ENCODE measurements at places on chromosomes 1 and 21.

DNA sequence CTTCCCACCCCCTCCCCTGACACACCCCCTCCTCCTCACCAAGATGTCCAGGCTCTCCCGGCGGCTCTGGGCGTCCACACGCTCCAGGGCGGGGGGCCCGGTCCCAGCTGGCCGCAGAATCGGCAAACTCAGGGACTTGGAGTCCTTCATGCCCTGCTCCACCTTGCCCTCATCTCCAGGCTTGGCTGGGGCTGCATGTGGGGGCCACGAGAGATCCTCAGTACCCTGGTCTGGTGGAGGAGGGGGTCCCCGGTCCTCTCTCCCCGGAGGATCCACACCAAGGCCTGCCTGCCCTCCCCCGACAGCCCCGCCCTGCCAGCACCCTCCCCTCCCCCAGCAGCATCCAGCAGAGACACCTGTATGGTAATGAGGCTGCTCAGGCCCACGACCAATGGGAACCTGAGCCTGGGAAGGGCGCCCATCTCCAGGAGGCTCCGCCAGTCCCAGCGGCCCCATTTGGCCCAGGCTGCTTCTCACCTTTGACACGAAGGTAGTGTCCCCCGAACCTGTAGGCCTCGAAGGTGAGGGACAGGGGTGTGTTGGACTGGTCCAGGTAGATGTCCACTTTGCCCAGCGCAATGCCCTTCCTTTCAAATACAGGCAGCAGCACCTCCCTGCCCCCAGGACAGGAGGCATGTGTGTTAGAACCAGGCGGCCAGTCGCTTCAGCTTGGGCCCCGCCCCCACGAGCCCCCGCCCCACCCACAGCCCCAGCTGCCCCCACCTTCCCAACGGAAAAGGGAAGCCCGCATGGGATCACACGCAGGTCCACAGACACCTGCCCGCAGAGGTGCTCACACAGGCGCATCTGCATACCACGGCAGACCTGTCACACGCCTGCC, 8.2 kb upstream of the TNFRSF25 start:
- no peak for DNase-seq

DNA sequence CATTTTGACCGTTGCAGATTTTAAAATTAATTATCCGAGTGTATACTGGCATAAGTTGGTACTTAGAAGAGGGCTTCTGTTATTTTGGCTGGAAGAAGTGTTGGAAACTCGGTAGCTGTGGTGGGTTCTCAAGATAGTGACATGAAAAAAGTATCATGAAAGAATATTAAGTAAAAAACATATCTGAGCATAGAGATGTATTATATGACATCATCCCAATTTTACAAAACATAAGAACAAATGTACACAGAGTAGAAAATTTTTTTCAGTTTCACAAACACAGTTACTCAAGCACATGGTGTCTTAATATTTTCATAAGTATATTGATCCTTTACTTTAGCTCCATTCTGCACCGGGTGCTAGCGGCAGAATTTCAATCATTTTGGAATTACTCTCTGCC, 684 bp downstream of the IFI16 start:
- DNase-seq = no peak

DNA sequence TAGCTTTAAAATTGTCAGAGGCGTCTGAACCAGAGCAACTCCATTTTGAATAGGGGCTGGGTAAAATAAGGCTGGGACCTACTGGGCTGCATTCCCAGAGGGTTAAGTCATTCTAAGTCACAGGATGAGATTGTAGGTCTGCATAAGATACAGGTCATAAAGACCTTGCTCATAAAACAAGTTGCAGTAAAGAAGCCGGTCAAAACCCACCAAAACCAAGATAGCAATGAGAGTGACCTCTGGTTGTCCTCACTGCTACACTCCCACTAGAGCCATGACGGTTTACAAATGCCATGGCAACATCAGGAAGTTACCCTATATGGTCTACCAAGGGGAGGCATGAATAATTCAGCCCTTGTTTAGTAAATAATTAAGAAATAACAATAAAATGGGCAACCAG, 143.6 kb downstream of the GABPA start:
- DNase-seq = peak; percentile 47

- no peak for DNase-seq
Measured at GRCh38 chr1:31510853-31511789, 65.2 kb upstream of the TINAGL1 start.

GRCh38 chr1:20402585-20403422, 83.2 kb downstream of the CAMK2N1 start:
- no peak for DNase-seq

- DNase-seq = no peak
Measured at GRCh38 chr1:205285381-205286101, 36.0 kb downstream of the NUAK2 start.

DNA sequence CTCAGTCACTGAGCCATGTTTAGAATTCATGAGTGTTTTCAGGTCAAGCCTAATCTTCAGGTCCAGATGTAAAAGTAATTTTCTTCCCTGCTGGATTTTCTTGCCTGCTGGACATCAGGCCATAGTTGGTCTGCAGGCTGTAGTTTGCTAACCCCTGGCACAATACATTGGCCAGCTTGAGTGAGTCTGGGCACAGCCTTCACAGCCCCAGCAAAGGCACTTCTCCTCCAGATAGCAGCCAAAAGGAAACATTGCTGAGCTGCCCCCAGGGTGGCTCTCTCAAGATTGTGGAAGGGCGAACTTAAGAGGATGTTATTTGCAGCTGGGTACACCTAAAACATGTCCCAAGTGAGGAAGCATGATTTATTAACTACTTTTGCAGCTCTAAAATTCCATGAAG, 126.8 kb downstream of the PIK3R3 start:
- DNase-seq = no peak

DNA sequence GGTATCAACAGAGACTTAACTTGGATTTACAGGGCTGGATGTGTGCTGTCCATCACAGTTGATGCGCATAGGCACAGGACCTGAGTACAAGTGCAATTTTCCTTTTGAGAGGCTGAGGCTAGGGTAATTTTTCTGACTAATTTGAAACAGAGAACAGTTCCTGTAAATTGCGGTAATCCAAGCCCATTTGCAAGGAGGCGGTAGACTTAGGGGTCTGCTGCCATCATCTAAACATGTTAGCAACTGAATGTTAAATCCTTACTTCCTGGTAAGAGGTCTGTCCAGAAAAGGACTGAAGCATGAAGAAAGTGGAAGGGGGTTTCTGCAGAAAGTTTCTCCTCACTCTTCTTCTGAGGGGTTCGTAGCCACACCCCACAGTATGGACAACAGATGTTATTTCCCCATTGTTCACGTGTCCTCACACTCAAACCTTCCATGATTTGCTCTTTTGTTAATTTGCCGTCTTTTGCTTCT, 23.7 kb upstream of the C1orf198 start:
- no peak for DNase-seq

- DNase-seq = peak; percentile 90
Measured at GRCh38 chr1:181139631-181140061, 51.1 kb downstream of the IER5 start.

GRCh38 chr1:184624051-184624450, 130.6 kb downstream of the EDEM3 start:
- peak; percentile 30 for DNase-seq

DNA sequence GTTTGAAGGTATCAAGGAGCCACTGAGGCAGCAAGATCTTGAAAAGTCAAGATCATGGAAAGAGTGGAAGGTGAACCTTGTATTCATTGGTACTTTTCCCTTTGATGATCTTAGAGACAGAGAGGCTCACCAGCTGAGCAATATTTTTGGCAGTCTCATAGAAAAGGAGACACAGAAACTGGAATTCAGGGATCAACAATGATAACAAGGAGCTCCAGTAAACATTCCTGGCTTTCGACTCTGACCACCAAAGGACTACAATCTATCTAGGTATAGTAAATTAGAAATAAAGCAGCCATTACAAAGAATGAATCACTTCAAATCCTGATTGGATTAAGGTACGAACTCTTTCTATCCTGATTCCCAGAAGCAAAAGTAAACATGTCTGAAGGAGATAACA, 615.4 kb downstream of the KIF26B start:
- DNase-seq = no peak

GRCh38 chr1:20375563-20375962, 84.9 kb downstream of the VWA5B1 start:
- peak; percentile 65 for DNase-seq

- no peak for DNase-seq
Measured at GRCh38 chr21:28224191-28224726, 768.4 kb downstream of the LTN1 start.

DNA sequence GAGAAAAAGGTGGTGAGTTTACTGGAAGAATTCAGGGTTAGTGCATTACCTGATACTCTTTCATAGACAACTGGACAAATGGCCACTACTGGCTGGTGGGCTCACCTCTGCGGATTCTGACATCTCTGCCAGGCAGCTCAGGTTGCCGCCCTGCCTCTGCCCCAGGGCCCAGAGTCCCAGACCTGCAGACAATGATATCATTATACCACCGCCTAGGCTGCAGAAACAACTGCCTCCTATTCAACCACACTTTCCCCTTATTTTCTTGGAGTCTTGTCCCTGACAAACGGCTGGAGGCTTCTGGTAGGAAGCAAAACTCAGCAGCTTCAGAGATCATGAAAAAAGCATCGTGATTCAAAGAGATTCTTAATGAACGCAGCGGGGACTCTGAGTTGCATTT, 37.0 kb downstream of the IRF2BP2 start:
- no peak for DNase-seq

DNA sequence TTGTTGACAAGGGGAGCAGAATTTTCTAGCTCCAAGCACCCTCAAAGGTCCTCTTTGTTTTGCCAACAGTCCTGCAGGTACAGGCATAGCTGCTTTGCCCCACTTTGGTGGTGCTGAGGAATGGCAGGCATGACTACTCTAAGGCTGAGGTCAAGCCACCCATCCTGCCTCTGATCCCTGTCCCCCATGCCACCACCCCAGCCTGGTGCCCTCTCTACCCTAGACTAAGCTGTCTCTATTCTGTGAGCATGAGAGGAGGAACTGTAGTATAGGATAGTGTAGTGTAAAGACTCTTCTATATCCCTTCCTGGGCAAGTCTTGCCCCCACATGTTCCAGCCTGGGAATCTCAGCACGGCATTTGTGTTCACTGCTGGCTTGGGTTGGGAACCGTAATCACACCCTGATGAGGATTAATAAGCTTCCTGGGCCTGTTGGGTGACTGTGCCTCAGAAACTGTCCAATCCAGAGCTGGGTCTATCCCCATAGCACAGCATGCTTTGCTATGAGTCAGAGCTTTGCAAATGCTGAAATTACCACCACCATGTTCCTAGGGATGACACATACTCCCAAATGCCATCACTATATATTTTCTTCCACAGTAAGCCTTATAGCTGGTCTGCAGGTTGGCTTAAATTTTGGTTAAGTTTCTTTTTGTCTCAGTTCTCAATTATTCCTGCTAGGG, 105.7 kb upstream of the PPP2R5A start:
- DNase-seq = peak; percentile 97

DNA sequence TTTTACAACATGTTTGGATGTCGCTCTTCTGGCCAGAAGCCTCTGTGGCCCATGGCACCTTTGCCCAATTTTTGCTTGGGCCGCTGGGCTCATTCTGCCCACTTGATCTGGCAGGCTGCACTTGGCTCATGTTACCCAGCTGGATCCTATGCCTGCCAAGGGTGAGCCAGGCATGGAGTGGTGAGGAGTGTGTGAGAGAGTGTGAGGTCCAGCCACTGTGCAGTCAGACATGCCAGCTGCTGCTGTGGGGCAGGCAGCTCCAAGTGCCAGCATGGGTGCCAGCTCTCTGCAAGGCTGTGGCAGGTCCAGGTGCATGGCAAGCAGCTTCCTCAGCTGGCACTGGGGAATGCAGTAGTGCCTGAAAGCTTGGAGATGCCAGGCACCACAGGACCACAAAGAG, 71.0 kb downstream of the EBNA1BP2 start:
- DNase-seq = no peak

DNA sequence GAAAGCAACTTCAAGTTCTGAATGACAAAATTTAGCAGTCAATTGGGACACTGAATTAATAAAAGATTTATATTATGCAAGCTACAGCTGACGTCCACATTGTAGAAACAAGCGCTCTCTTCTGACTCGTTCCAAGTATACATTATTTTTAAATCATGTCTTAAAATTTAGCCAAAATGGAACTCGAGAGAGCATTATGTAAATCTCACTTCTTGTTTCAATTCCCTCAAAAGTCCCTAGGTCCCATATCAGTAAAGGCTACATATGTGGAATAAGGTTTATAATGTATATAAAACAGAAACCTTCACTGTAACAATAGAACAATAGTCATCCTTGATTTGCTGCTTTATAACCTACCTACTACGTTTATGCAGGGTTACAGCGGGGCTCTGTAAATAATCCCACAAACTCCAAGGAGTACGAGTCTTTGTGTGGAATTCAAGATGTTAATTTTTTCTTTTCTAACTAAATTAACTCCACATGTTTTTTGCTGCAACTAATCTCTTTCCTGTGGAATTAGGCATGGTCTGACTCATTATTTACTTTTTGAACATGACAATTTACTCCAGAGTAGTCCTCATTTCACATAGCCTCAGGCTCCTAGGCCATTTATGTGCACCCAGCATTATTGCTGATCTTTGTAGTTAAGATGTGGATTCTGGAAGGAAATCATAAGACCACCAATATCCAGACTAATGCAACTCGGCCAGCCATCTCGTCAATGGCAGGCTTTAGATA, 785.1 kb downstream of the LTN1 start:
- peak; percentile 84 for DNase-seq

DNA sequence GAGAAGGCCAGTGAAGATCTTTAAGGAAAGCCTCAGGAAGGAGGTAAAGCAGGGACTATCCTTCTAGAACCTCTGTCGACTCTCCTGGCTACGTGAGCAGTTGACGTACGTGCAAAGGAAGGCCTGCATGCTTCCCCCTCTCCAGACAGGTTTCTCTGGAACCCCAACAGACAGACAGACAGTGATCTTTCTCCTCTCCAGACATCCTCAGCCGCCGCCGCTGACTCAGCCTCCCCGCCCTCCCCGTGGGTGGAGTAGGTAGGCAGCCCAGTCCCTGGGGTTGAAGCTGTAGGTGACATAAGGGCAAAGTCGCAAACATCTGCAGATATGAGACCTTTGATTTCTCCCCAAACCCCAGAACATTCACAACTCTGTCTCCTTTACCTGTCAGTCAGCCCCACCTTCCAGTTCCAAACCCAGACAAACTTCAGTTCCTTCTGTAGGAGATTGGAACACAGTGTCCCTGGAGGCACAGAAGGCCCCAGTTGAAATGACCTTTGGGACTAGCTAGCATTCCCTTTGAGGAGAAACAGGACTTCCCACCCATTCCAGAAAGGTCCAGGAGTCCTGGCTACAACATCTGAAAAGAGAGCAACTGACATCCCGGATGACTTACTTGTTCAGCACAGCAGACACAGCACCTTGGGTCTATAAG, 146.0 kb upstream of the JUN start:
- peak; percentile 15 for DNase-seq

DNA sequence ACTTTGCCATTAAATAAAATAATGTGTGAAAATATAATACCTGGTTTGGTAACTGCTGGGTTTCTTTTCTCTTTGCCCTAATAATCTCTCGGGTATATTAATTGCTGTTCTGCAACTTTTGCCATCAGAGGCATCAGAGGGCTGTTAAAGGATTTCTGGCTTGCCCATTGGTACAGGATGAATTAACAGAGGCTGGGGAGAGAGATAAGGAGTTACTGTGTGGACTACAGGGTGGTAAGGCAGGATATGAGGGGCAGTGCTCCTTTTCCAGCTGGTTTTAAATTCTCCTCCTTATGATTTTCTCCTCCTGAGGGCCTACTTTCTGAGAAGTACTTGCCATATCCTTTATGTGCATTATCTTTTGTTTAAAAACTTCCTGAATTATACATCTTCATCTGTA, 48.3 kb downstream of the FGGY start:
- DNase-seq = no peak

- DNase-seq = no peak
Measured at GRCh38 chr21:31370893-31371544, 27.0 kb upstream of the TIAM1 start.

- no peak for DNase-seq
Measured at GRCh38 chr1:54336116-54336515, 70.1 kb downstream of the SSBP3 start.

- peak; percentile 20 for DNase-seq
Measured at GRCh38 chr1:204103431-204103741, 30.5 kb downstream of the SOX13 start.

Measured in ELR (cell line).